ENCODE measurements at places on chromosomes 5 and 9. TPM values are rescaled to one million over a fixed set of nuclear protein-coding genes. Genes with fewer than 3 reads are reported as not detected.

Gene ZNF883
- total RNA-seq = 3.8 TPM

Gene CEP120
- total RNA-seq = 22.4 TPM

Gene POLR3G
- 1.5 TPM for total RNA-seq

DNA sequence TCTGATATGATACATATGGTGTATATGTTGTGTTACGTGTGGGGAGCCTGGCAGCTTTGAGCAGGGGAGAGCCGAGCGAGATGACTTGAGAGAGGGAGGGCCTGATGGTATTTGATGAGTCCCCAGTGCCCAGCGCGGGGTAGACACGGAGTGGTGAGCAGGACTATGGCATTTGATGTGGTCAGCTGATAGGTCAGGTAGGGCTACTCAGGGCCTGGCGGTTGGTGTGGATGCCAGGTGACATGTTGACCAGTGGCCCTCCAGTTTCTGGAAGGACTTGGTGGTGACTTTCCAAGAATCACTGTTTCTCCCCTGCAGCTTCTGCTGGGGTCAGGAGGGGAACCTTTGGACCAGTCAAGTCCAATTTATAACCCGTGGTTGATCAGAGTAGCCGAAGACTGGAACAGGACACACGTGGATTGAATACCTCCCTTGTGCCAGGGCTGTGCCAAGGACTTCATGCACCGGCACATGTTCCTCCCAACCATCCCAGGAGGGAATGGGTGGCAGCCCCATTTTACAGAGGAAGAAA lies 148.8 kb downstream of the RGS3 start:
- no peak for DNase-seq

DNA sequence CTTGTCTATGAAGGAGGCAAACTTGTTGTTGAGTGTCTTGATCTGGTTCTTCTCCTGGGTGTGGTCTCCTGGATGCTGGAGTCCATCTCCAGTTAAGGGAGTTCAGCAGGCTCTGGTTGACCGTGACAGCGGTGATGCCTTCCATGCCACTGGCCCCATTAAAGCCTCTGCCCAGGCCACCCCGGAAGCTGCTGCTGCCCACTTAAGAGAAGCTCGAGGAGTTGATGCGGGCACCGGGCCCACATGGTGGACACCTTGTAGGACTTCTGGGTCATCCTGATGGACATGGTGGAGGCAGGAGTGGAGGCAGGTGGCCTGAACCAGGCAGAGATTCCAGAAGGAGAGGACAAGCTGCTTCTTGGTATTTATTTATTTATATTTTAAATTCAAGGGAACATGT lies 44.7 kb upstream of the DEPDC1B start:
- DNase-seq = no peak

- DNase-seq = no peak
Measured at GRCh38 chr9:89868100-89868499, 263.3 kb downstream of the GADD45G start.

DNA sequence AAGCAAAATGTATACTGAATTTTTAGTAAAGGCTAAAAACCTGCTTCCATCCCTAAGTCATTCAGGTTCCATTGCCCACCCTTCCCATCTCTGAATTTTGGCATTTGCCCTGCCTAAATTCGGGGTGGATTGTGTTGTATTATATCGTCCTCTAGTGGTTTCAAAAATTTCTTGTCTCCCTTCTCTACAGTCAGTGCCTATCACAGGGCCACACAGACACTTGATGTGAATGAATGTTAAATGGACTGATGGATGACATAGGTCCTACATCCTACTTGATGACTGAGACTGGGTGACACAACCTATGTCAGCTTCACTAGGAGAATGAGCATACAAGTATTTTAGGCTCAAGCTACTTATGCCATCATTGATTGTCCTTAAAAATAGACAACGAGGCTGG lies 45.6 kb upstream of the SLC30A5 start:
- DNase-seq = peak; percentile 13

DNA sequence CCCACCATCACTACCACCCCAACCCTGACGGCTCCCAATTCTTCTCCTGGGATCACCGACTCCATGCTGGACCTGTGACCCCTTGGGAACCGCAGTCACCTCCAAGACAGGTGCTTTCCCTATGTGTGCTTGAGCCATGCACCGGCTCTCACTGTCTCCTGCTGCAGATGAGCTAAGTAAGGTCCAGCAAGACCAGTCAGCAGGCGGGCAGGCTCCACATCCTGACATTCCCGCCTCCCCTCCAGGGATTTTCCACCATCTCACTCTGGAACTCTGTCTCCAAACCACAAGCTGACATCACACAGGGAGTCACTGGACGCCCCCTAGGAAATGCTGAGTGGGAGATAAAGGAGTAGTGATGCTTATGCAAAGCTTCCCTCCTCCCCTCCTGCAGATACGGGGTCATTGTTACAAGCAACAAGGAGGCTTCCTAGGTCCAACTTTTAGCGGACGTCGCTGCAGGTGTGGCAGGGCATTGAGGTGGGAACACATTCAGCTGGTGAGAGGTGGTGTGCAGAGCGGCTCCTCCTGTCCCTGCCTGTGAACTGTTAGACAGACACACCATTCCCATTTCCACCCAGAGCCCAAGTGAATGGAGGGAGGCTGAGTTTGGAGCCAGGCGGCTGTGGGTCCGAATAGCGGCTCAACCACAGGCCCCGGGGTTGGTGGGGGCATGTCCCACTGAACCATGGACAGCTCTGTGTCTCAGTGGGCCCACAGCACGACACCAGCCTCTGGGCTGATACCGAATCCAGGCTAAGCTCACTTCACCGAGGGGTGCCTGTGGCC lies 129.2 kb upstream of the PHYKPL start:
- no peak for DNase-seq

DNA sequence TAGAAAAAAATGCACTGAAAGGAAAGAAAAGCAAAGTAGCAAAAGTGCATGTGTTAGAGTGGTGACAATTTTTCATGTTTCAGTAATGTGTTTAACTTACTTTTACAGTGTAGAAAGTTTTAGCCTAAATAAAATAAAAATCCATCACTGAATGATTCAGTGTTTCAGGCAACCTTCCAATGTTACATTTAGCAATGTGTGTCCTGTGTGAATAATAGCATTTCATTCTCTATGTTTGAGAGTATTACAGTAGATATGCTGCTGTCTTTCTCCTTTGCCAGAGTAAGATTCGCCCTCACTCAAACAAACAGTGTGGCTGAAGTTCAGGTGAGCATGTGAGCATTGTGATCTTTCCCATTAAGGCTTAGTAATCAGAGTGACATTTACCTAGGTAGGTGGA lies 171.1 kb downstream of the TARS1 start:
- peak; percentile 14 for DNase-seq

All from tongue (tissue), 3 donors.